ENCODE measurements at places on chromosomes 2 and 18.

DNA sequence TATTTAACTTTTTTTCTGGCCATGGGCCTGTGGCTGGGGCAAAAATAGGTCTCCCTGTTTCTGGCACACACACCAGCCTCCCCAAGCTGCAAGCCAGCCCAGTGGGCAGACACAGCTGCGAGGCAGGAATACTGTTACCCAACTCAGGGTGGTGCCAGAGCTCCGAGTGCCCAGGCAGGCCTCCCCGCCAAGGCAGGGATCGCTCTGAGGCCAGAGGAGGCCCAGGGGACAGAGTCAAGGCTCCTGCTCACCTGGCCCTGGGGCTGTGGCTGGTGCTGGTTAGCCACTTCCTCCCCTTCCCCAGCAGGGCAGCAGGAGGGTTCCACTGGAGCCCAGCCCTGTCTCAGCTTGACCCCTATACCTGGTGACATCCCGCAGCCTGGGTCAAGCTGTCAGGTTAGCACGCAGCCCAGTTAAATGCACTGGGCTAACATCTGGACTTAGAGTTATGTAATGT lies 67.1 kb upstream of the EPAS1 start:
- DNase-seq: no peak

DNA sequence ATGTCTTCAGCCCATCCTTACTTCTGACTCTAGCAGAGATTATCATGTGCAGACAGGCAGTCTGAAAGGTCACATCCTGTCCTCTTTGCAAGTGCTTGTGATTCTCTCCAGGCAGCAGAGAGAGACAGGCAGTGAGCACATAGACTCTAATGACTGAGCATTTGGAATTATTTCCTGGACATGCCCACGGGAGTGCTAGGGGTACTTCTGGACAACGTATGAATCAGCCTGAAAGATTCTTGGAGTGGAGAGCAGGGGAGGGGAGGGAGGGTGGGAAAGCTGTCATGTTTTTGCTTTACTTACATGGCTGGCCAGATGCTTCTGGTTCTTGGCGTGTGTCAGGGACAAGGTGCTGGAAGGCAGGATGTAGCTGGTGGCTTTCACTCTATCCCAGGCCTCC lies 150.6 kb downstream of the RIF1 start:
- DNase-seq: no peak

DNA sequence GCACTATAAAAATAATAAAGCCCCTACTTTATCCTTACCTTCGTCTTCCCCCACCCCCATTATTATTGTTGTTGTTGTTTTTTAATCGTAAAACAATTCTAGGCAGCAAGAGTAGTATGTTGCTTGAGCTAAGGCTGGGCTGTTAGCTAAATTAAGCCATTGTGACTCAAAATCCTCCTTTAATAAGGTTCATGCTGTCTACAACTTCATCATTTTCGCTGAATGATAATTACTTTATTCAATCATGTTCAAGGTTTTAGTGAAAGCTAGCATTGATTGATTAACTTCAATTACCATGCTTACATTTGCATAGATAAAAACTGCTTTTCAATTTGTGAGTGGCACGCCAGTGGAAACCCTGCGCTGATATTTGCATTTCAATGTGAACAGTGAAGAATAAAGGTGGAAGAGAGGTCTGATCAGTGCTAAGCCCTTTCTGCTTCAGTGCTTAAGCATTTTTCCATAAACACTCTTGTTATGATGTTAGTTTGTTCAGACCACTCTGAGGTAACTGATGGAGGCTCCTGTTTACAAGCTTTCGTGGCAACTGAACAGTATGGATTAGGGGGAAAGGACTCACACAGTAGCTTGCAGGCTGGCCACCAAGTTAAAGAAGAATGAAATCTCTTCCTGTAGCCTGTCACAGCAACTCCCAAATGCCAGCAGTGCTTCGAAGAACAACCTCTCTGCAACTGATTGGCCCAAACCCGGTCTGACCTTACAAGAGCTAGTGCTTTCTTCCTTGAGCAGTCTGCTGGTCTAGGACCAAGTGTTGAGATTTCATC lies 156.8 kb downstream of the GPD2 start:
- no peak for DNase-seq

GRCh38 chr2:46802665-46803546 lies 112.7 kb downstream of the MCFD2 start:
- DNase-seq: no peak

- no peak for DNase-seq
Observed at GRCh38 chr2:21256006-21256405, 132.2 kb downstream of the TDRD15 start.

DNA sequence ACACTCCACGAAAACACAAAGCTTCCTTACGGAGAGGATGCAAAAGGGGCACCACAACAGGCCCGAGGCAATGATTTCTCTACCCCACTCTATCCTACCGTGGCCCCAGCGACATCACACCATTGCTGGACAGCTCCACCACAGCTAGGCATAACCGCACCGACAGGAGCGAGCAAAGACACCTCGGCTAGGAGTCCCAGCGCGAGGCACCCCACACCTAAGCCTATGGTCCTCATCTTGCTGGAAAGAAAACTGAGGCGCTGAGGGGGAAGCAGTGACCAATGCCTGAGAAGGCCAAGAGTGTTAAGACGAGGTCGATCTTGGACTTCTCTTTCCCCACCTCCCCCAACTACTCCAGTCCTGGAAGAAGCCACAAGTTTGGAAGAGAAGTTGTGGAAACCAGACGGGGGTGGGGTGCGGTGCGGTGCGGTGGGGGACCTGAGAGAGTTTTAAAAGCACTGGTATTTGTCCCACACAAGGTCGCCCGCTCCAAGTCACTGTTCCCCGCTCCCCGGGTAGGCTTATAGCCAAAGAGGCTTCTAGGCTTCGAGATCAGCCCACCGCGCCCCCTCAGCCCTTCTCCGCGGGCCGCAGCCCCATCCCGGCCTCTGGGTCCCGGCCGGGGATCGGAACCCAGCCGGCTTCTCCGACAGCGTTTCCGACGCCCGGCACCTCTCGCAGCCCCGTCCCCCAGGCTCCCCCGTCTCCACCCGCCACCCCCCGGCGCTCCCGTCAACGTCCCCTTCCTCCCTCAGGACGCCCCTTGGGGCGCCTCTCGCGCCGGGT lies 766 bp downstream of the PDE6D start:
- no peak for DNase-seq

DNA sequence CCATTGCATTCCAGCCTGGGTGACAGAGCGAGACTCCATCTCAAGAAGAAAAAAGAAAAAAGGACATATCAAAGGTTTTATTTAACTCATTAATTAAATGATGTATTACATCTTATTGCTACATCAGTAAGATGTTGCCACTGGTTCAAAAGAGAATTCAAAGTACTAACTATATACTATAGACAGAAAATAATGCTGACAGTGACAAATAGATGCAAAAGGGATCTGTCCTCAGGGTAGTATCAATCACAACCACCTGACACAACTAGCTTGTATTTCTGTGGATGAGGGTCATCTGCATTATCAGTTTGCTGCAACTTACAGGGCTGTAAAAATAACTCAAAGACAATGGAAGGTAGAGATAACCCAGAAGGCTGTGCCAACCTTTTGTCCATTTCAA lies 16.4 kb upstream of the CREG2 start:
- no peak for DNase-seq

DNA sequence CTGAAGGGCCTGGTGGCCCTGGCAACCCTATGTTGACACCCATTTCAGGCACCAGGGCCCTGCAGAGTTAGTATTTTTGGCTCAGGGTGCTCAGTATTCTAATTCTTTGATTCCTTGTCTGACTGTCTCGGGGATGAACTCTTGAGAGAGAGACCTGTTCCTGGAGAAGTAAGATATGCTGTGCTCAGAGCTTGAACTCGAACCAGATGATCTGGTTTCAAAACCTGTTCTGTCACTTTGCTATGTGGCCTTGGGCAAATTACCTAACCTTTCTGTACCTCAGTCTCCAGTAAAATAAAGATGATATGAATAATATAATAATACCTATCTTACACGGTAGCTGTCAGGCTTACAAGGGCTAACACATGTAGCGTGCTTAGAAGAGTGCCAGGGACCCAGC lies 294.2 kb downstream of the DYSF start:
- no peak for DNase-seq

DNA sequence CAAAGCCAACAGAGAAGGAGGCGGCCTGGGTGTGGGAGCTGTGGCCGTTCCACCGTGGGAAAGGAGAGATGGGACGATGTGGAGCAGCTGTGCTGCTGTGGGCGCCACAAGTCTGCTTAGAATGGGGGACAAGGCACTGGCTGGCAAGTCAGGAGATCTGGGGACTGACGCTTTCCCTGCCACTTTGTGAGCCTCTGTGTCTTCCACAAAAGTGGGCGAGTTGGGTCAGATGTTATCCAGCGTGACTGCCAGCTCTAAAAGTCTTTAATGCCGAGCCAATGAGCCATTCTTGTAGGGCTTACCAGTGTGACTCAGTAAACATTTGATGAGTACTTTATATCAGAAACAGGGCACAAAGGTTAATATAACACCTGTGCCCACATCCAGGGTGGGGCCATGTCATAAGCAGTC lies 113.6 kb upstream of the MGAT5 start:
- no peak for DNase-seq

DNA sequence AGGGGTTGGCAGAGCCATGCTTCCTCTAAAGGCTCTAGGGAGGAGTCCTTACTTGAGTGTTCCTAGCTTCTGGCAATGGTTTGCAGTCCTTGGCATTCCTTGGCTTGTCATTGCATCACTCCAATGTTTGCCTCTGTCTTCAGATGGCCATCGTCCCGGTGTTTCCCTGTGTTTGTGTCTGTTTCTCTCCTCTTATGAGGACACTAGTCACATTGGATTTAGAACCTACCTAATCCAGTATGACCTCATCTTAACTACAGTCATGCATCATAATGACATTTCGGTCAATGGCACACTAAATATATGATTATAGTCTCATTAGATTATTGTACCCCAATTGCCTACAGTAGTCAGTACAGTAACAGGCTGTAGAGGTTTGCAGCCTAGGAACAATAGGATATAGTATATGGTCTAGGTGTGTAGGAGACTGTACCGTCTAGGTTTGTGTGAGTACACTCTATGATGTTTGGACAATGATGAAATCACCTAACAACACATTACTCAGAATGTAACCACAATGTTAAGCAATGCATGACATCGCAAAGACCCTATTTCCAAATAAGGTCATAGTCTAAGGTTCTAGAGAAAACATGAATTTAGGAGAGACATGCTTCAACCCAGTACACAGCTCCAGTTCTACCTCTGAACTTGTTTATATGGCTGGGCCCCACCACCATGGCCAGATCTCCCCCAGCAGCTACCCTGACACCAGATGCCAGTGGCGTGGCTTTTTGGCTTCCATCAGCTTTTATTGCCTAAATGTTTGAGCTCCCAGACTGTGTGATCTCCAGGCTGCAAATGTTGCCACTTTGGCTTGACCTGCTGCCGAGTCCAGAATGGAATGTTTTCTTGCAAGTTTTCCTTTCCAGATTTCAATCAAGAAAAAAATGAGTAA lies 22.1 kb downstream of the SRD5A2 start:
- no peak for DNase-seq

DNA sequence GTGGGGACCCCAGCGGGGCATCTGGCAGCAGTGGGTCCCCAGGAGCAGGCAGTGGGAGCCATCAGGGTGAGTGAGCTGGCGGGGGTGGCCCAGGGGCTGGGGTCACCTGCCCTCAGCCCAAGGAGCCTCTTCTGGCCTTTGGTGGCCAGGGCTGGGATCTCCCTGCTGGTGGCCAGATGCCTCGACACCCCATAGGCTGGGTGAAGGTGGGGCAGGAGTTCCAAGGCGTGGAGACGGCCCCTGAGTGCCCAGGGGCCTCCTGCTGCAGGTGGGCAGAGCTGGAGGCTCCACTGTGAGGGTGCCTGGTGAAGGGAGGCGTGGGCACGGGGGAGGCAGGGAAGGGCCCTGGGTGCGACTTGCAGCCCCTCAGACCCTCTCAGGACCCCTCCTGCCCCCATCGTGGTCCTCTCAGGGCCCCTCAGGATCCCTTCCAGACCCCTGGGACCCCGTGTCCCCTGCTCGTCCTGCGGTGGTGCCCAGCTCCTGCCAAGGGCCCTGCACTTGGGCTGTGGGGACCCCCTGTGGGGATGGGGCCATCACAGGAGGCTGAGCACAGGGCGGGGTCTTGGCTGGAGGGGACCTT lies 5.0 kb upstream of the GPR35 start:
- no peak for DNase-seq

DNA sequence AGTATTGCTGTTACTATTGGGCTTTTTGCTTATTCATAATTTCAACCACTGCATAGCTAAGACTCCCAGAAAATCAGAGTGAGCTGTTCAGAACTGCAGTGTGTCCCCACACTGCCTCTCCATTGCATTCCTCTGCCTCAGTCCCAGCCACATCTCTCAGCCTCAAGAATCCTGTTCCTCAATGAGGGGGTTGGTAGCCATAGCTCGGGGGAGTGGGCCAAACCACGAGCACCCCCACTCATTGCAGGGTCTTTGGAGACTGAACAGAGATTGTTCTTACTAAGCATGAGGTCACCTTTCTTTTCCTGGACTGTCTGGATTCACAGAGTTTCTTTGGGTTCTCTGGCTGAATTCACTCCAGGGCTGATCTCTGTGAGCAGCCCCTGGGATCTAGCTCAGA lies 161.1 kb downstream of the GFPT1 start:
- DNase-seq: no peak
